ENCODE measurements at places on chromosomes 1 and 21. TPM values are rescaled to one million over a fixed set of nuclear protein-coding genes. Genes with fewer than 3 reads are reported as not detected.

DNA sequence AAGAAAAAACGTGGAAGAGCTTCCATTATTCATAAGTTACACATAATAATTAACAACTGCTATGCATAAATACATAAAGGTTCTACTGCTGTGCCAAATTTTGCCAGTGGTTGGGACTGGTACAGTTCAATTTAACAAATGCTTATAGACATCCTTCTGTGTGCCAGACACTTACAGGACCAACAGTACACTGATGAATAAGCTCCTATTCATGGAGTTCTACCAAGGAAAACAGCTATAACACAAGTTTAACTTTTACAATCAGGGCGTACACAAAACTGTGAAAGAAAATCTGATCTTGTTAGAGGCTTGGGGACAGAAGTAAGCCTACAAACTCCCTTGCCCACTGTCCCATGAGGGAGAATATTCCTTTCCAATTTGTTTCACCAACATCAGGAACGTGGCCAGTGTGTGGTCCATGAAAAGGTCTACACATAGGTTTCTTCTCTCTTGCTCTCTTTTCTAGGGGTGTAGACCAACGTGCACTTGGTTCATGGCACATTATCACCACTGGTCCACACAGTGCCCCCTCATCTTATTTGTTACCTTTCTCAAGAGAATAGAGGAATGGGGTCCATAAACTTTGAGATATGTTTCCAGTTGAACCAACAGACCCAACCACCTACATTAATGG, 10.1 kb downstream of the NRIP1 start:
- H3K27ac ChIP-seq, result no peak overlapping the region
- H3K36me3 ChIP-seq, result no peaks in the 10 kb centered on the region
- no peaks in the 10 kb centered on the region for H3K27me3 ChIP-seq
- H3K4me3 ChIP-seq, result peak overlapping the region; percentile 3

DNA sequence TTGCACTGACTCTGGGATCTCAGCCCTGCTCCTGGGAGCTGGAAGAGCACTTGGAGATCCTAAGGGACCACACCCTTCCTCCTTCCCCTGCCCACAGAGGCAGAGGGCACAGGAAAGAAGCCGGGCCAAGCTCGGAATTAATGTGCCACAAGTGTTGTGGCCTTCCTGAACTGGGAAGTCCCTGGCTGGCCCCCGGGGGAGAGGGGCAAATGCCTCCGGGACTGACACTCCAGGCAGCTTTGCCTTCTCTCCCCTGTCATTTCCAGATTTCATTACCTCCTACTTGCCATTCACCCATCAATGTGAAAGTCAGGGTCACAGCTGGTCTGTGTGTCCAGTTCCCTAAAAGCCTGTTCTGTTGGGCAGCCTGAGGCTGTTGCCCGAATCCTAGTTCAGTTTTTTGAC, 21.7 kb downstream of the SESN2 start:
- no peaks in the 10 kb centered on the region for H3K36me3 ChIP-seq
- H3K4me3 ChIP-seq, result no peak overlapping the region
- H3K4me1 ChIP-seq, result no peaks in the 10 kb centered on the region

DNA sequence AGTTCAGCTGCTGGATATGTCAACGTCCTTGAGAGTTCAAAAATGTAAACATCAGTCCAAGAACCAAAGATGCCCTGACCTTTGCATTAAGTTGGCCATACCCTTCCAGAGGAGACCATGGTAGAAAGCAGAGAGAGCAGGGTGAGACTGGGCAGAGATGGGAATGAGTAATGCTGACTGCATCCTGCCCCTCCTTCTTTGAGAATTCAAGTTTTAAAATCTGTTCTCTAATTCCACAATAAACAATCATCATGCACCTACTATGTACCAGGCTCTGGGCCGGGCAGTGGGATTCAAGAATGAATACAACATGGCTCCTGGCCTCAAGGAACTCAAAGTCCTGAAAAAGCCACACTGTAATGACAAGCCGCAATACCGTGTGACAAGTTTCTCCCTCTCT, 3.9 kb upstream of the HAO2 start:
- DNase-seq, result no peak
- H3K4me3 ChIP-seq, result no peak overlapping the region
- H3K27me3 ChIP-seq, result peaks cover 10% of the 10 kb centered on the region
- H3K4me1 ChIP-seq, result peaks cover 12% of the 10 kb centered on the region

- no peak overlapping the region for H3K4me3 ChIP-seq
- H3K36me3 ChIP-seq, result no peaks in the 10 kb centered on the region
- peaks cover 22% of the 10 kb centered on the region for H3K27me3 ChIP-seq
- H3K4me1 ChIP-seq, result peaks cover 18% of the 10 kb centered on the region
- no peak for DNase-seq
- no peak overlapping the region for H3K27ac ChIP-seq
Measured at GRCh38 chr1:111887385-111887784, 102.1 kb downstream of the KCND3 start.

DNA sequence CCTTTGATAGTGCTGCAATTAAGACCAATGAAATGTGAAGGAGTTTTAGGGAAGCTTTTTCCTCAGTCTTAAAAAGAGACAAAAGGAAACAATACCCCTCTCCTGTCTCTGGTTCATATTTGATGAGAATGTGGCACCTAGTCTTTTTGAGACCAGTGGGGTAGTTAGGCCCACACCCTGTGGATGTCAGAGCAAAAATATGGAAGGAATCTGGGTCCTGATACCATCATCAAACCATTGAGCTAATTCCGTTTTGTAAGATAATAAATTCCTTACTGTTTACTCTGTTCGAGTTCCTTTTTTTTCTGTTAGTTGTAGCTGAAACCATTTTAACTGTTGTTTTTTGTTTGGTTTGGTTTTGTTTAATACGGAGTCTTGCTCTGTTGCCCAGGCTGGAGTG, 33.3 kb downstream of the PTPRC start:
- no peak overlapping the region for H3K4me3 ChIP-seq
- H3K27me3 ChIP-seq, result no peaks in the 10 kb centered on the region
- H3K36me3 ChIP-seq, result no peaks in the 10 kb centered on the region
- DNase-seq, result no peak

Gene KRTAP20-2
- total RNA-seq, result not detected

Gene MYOG
- not detected for total RNA-seq
